ENCODE measurements at places on chromosomes 2 and 18.

- DNase-seq = no peak
Measured at GRCh38 chr2:17638196-17638743, 97.8 kb downstream of the VSNL1 start.

- DNase-seq = peak; percentile 48
Measured at GRCh38 chr2:142980246-142981068, 103.0 kb downstream of the KYNU start.

DNA sequence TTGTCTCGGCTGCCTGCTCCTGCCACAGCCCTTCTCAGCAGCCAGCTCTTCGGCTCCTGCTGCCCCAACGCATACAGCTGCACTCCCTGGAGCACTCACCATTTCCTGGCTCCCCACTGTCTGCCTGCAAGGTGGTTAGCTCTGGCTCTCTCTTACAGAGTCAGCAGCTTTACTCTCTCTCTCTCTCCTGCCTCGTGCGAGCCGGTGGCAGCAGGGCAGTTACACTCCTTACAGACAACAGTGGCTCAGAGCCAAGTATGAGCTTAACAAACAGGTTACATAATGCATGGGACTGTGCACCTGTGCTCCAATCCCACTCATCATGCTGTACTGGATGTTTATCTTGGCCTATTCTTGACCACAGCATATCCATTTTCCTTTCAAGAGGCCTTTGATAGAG lies 47.4 kb upstream of the DNAJC10 start:
- no peak for DNase-seq

GRCh38 chr2:234468503-234468902 lies 28.4 kb downstream of the ARL4C start:
- DNase-seq = no peak

GRCh38 chr2:219562049-219563020 lies 9.0 kb downstream of the OBSL1 start:
- no peak for DNase-seq

GRCh38 chr2:10057231-10058107 lies 14.1 kb downstream of the KLF11 start:
- peak; percentile 47 for DNase-seq

DNA sequence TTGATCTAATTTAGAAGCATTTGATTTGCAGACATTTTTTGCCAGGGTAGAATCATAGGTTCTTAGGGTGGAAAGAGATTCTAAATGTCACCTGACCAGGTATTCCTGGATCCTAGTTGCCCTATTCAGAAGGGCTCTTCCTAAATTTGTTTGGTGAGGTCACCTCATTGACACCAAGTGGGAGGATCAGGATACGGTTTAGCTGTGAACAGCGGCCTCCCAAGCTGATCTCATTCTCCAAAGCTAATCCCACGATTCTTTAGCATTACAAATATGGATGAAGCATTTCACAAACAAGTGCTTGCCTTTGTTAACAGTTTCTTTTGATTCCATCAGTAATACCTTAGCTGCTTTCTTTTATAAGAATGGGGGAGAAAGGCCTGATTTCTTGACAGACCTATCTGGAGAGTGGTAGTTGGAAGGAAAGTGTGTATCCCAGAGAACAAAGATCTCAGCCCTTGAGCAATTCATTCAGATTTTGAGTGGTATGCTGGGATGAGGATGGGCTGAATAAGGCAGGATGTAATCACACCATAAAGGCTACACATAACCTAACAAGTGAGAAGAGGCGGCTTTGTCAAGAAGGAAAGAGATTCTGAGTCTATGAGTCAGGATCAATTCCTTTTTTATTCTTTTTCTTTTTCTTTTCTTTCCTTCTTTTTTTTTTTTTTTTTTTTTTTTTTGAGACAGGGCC lies 16.6 kb downstream of the KCTD1 start:
- DNase-seq = no peak

Measured in fibroblast of skin of scalp (primary cell).